ENCODE measurements at places on chromosomes 13 and 19.
A peak's percentile ranks its signal among the peaks of the same experiment; 100 is the strongest.

- DNase-seq: no peak
These were observed at the start of gene SYNE4 for GRCh38 chr19:36008336-36008978. Gene SYNE4 (minus strand): TSS chr19:36008813. CDS start chr19:36008681, 132 bp downstream.

DNA sequence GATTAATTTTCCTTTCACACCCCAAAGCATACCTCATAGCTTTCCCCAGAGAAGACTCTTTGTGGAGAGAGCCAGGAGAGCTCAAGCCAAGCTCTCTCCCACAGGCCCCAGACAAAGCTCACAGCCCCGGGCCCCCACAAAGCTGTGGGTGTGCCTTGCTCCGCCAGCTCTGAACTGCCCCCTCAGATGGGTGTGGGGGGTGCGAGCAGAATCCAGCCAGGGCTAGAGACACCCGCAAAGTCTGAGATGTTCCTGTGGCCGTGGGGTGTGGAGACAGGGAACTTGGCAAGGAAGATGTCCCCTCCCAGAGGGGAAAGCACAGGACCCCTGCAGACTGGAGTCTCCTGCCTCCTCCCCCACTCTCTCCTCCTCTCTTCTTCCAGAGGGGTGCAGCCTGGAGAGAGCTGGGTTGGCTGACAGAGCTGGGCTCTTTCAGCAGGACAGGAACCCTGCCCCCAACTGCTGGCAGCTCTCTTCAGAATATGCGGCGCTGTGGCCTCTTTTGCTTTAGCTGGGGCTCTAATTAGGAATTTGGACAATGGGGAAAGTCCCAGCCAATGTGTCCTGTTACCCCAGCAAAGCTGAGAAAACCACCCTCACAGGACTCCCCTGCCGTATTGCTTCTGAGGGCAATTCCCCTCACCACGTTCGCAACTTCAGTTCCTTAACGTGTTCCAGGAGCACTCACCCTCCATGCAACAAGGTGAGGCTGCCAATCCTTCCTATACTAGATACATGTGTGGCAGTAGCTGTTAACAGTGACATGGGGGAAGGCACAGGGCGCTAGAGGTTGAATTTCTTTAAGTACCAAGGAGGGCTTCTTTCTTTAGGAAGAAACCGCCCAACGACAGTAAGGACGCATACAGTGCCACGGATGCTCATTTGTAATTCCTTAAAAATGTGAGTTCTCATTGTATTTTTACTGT lies 170.0 kb downstream of the COL4A1 start:
- no peak for DNase-seq

GRCh38 chr13:26784704-26785639 lies 24.4 kb upstream of the GPR12 start:
- no peak for DNase-seq

GRCh38 chr13:49246850-49247642 lies 679 bp upstream of the CDADC1 start:
- DNase-seq: peak; percentile 0

DNA sequence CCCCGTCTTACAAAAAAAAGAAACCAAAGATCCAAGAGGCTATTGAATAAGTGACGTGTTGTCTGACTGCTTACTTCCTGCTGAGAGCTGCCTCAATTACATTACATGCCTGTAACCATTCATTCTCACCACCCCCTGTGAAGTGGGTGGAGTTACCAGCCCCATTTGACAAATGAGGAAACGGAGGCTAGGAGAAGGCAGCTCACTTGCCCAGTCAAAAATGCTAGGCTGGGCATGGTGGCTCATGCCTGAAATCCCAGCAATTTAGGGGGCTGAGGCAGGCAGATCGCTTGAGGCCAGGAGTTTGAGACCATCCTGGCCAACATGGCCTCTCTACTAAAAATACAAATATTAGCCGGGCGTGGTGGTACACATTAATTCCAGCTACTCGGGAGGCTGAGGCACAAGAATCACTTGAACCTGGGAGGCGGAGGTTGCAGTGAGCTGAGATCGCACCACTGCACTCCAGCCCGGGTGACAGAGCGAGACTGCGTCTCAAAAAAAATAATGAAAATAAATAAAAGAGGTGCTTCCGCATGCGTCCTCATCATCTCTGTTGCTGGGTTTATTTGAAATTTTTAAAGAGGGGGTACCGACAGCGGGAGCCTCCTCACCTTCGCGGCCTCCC lies 499 bp downstream of the LSM7 start:
- peak; percentile 41 for DNase-seq

- no peak for DNase-seq
These were observed 26.9 kb downstream of the MZT1 start for GRCh38 chr13:72700509-72700908.

DNA sequence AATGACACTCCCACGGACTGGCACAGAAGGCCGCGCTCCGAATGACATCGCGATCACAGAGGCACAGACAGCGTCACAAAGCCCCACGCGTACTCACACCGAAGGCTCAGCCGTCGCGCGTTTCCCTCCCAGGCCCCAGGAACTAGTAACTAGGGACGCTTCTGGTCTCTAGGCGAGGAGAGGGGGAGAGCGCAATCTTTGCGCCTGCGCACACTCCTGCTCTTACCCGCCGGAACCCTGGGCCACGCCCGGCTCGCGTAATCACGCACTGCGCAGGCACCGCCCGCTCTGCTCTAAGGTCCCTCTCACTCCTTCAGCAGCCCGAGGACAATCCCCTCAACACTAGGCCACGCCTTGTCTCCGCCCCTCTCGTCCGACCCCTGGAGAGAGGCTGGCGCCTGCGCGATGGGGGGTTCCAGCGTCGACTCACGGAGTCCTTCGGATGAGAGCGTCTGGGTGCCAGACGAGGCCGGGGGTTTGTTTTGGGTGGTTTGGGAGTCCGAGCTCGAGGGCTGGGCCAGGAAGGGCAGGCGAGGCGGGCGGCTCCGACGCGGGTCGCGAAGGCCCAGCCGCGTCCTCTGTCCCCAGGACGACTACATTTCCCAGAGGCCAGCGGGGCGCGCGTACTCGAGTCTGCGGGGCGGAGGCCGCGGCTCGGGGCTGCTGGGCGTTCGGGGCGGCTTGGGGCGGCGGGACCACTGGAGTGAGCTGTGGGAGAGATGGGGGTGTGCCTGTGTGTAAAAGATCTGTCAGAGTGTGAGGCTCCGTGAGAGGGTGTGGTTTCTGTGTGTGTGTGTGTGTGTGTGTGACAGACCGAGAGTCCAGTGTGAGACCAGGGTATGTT lies at the start of gene ZNF471:
ZNF471 (plus strand) TSS at position 410 of the 844 bp plus-strand sequence. CDS start 3,717 bp downstream, outside the sequence.
- DNase-seq: peak; percentile 73

DNA sequence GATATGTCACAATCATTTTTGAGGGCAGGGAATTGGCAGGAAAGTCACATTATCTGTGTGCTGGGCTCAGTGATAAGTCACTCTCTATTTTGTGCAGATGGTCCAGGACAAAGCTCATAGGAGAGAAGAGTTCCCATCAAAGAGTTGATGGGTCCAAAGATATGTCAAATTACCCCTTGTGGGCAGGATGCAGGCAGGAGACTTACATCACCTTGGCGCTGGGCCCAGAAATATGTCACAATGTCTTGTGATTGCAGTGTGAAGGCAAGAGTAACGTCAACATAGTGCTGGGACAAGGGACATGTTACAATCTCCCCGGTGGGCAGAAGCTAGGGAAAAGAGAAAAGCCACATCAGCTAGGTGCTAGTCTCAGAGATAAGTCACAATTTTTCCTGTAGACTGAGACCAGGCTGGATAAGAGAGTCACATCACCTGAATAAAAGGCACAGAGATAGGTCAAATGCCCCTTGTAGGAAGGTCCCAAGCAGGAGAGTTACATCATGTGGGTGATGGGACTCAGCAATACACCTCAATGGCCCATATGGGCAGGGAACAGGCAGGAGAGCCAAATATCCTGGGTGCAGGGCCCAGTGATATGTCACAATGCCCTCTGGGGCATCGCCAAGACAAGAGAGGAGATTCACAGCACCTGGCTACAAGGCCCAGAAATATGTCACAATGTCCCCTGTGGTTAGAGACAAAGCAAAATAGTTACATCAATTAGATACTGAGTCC lies 47.9 kb downstream of the ZNF99 start:
- no peak for DNase-seq

DNA sequence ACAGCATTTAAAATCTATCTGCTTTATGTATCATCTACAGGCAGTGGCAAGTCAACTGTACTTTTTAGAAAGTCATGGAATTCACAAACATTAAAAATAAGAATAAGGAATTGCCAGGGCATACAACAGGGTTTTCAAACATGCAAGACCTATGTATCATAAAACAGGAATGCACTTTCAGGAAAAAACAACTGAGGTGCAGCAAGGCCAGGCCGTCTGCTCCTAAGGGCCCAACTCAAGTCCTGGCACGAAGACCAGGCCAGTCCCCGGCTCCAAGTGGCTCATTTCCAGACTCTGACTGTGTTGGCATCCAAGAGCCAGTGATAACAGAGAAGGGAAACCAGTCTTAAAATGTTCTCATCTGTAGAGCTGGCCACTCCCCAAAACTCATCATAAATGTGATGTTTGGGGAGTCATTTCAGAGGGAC lies 7.1 kb downstream of the RFX2 start:
- no peak for DNase-seq

DNA sequence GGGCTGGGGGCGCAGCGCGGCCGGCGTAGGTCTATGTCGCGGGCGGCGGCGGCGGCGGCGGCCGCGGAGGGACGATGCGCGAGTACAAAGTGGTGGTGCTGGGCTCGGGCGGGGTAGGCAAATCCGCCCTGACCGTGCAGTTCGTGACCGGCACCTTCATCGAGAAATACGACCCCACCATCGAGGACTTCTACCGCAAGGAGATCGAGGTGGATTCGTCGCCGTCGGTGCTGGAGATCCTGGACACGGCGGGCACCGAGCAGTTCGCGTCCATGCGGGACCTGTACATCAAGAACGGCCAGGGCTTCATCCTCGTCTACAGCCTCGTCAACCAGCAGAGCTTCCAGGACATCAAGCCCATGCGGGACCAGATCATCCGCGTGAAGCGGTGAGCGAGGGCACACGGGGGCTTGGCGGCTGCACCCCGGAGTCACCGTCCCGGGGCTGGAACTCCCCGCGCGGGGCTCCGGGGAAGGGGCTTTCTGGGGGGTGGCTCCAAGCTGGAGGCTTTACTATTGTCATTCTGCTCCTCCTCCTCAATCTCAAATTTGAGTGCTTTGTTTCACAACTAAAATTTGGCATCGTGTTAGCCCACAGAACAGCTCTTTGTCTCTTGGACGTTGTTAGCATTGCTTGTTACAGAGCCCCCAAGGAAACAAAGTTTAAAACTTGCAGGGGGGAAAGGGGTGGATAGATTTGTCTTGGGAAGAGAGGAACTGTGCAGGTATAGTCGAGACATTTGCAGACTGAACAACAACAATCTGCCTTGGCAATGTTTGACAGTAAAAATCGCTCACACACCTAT lies 630 bp downstream of the RAP2A start:
- DNase-seq: peak; percentile 6

GRCh38 chr19:40523322-40524047 lies 53.2 kb upstream of the SHKBP1 start:
- no peak for DNase-seq

- no peak for DNase-seq
These were observed 83.9 kb downstream of the ING1 start for GRCh38 chr13:110797230-110797877.

DNA sequence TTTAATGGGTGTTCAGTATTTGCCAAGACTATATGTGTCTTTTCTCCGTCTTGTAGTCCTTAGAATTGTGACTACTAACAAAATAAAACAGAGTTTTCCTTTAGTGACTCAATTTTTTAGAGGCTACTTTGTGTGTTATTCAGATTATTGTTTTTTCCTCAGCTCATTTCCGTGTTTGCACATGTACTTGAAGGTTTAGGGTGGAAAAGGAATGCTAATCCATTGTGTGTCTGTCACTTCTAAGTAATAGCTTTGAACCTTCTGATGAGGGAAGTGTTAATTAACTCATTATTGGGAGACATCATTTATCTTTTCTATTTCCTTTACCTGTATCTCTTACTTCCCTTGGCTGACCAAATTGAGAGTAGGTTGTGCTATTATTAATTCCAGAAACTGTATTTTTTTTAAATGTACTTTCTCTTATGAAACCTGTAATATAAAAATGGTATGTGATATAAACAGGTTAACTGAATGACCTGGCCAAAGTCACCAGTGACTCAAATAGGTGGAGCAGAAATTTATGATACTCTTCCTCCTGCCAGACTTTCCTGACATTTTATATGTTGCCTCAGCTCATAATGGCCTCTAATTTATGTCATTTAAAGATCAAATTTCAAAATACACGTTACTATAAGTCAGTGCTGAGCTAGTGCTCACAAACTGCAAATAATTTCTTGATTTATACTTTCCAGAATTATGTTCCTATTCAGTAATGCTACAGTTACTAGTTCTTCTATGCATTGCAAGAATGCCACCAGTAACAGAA lies 88.8 kb downstream of the LMO7 start:
- no peak for DNase-seq

- DNase-seq: no peak
These were observed 2.1 kb downstream of the EFNB2 start for GRCh38 chr13:106533101-106533942.

DNA sequence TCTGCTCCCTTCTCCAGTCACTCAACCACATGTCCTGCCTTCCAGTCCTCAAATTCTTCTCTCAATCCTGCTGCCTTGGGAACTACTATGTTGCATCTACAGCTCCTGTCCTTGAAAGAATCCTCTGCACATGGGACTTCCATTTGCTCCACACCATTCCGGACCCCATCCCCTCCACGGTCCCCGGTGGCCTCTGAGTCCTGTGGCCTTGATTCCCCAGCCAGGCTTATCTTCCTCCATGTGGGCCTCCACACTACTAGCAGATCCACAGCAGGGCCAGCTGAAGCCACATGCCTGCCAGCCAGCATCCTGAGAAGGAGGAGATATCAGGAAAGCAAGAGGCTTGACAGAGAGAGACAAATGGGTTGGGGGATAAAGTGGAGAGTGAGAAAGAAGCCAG lies 1323.8 kb downstream of the UQCRFS1 start:
- no peak for DNase-seq

GRCh38 chr19:33143897-33144405 lies 12.0 kb downstream of the WDR88 start:
- DNase-seq: peak; percentile 49

- no peak for DNase-seq
These were observed 175.2 kb downstream of the ENOX1 start for GRCh38 chr13:43611281-43612273.

GRCh38 chr19:14473978-14474578 lies 1.1 kb downstream of the PTGER1 start:
- no peak for DNase-seq

DNA sequence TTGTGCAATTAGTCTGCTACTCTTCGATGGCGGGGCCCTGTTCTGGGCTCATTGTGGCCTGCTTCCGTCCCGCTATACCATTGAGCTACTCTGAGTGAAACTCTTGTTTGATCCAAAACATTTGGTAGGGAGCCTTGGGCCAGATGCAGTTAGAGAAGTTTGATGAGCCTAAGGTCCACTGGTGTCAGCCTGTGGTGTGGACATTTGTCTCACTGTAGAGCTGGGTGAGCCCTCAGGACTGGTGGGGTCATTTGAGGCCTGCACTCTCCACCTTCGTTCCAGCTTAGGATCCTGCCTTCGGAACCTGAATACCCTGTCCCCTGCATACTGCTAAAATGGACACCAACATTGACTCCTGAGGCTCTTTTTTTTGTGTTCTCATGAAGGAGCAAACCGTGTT lies 6.9 kb downstream of the UBAC2 start:
- no peak for DNase-seq

- DNase-seq: no peak
These were observed 38.3 kb downstream of the NDFIP2 start for GRCh38 chr13:79519255-79519654.
